ENCODE measurements at places on chromosomes 12 and 14.

- DNase-seq, result no peak
Measured at GRCh38 chr12:93650626-93651025, 26.5 kb upstream of the CRADD start.

DNA sequence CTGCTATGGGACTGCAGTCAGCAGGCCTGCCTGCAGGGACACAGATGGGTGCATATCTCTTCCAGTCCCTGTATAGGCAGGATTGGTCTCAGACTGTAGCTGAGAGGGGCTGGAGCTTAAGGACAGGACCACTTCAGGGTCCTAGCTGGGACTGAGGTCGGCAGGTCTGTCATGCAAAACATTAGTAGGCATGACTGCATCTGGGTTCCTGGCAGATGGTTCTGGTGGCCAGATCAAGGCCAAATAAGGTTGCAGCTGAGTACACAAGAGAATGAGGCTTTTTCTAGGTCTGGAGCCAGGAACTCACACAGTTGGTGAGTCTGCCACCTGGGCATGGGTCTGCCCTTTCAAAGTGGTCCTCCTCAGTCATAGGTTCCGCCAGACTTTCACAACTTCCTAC is 155.8 kb downstream of the TPH2 start:
- no peak for DNase-seq

GRCh38 chr12:10247436-10248058 is 34.9 kb downstream of the GABARAPL1 start:
- no peak for DNase-seq

DNA sequence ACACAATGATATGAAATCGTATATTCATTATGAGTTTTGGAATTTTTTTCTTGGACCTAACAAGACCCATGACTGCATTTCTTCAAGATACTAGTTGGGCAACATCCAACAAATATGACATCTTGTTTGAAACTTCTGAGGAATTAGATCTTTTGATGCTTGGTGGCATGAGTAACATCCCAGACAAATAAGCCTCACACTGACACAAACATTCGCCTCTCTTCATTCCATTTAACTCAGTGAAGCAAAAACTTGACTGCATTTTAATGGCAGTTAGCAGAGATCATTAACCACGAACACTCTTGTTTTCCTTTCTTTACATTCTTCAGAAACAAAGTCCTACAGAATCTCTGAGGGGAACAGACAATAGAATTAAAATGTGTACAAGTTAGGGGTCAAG is 758.3 kb downstream of the C12orf50 start:
- no peak for DNase-seq

GRCh38 chr14:36313898-36314297 is 6.5 kb downstream of the MBIP start:
- no peak for DNase-seq

DNA sequence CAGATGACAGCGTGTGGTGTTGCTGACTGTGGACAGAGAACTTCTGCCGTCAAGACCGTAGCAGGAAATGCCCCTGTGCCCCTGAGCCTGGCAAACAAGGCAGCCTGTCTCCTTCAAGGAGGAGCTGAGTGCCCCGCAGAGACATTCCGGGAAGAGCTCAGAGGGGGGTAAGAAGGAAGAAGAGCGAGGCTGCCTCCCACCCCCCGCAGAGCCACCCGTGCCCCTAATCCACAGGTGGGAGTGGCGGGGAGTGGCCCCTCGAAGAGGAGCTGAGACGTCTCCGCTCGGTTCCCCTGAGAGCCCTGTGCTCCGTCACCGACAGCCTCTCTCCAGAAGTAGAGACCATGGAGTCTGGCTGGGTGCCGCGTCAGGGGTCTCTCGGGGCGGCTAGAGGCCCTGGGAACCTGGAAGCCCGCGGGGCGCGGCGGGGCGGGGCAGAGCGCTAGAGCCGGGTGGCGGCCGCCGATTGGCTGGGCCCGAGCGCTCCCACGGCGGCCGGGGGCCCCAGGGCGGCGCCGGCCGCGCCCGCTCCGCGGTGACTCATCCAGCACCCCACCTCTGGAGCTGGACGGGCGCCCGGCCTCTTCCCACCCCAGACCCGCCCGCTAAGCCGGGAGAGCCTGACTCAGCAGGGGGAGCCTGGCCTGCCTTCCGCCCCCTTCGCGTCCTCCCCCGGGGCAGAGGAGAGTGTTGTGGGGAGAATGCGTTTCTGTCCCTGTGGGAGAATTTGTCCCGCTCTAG is 25.2 kb upstream of the KRT78 start:
- DNase-seq, result peak; percentile 55

GRCh38 chr14:98901511-98902205 is 370.3 kb downstream of the BCL11B start:
- no peak for DNase-seq

DNA sequence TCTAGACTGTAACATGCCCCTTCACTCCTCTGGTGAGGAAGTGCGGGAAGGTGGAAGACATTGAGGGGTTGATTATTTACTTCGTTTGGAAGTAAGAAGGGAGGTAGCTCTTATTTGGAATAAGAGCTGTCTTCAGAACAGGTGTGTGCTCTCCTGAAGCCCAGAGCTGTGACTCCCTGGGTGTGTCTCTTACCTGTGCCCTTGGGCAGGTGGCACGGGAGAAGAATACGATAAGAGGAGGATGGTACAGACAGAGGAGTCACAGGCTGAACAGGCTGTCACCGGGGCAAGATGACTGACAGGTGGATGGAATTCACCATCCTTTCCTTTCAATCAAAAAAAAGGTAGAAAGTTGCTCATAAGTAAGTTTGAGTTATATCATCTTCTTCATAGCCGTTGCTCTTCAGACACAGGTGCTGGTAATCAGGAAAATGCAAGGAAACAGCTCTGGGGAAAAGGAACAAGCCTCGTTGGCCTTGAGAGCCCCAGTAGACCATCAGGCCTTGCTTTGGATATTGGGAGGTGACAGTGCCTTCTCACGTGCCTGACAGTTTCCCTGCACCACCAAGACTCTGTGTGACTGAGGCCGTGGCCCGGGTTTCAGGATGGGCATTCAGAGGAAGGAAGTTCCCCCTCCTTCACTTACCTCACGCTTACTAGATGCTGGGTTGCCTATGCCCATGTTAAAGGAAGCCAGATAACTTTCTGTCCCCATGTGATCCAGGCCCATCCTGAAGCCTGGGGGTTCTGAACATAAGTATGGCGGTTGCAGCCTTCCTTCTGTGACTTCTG is 120.4 kb downstream of the ETV6 start:
- peak; percentile 45 for DNase-seq

- no peak for DNase-seq
Measured at GRCh38 chr14:33851931-33852330, 98.9 kb downstream of the EGLN3 start.

- no peak for DNase-seq
Measured at GRCh38 chr14:27006570-27006969, 408.7 kb upstream of the NOVA1 start.

DNA sequence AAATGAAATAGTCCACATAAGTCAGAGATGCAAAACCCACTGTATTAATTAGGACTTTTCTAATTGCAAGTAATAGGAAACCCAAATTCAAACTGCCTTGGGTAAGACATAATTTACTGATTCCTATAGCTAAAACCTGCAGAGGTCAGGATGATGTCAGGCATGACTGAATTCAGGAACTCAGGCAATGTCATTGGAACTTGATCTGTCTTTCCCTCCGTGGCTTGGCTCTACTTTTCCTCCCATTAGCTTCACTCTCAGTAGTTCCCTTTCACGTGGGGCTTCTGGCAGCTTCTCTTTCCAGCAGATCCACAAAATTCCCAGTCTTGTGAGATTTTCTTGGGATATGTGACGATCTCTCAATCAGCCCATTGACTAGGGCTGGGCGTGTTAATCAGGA is 2.4 kb upstream of the JDP2 start:
- no peak for DNase-seq

GRCh38 chr12:47194501-47194900 is 114.7 kb upstream of the AMIGO2 start:
- no peak for DNase-seq

DNA sequence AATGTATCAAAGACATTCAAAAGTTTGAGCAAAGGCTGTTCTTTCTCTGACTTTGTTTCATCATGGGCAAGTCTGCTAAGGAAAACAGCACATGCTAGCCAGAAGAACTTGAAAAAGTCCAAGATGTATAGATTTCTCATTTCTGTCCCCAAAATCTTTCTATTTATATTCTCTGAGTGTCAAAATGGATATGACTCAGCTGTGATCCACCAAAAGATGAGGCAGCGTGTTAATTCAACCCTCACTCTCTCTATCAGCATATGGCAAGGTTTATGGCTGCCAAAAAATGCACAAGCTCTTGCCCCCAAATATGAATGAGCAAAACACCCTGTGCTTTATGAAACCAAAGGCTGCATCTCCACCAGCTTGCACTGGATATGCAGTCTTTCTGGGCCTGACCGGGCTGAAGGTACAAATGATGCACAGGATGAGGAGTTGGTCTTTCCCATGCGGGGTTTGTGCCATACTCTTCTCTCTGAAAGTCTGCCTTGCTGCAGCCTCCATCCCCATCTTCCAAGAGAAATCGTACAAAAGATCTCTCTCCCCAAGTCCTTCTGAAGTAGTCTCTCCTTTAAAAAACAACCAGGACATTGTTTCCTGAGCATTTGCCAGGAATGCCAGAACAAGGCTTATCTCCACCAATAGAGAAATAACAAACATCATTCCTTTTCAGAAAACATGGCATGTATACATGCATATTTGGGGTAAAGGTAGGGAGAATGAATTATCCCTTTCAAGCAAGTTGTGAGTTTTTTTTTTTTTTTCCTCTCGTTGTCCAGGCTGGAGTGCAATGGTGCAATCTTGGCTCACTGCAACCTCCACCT is 203.4 kb downstream of the TMX1 start:
- DNase-seq, result no peak

- no peak for DNase-seq
Measured at GRCh38 chr12:88958946-88959345, 378.7 kb upstream of the KITLG start.

DNA sequence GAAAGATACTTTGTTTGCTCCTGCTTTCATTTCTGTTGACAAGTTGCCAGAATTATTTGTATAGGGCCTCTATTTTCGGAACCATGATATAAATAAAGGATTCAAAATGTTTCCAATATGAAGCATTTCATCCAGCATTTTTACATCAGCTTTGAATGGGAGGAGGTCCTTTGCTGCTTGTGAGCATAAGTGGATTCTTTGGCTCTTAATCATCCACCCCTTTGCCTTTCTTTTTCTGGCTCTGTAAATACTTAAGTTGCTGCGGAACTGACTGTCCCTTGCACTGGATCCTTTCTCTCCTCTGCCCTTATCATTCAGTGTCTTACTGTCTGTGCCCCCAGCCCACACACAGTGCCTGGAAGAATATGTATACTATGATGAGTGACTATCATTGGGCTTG is 357.3 kb upstream of the RGS6 start:
- no peak for DNase-seq

- no peak for DNase-seq
Measured at GRCh38 chr12:4044101-4044500, 170.9 kb upstream of the PARP11 start.

DNA sequence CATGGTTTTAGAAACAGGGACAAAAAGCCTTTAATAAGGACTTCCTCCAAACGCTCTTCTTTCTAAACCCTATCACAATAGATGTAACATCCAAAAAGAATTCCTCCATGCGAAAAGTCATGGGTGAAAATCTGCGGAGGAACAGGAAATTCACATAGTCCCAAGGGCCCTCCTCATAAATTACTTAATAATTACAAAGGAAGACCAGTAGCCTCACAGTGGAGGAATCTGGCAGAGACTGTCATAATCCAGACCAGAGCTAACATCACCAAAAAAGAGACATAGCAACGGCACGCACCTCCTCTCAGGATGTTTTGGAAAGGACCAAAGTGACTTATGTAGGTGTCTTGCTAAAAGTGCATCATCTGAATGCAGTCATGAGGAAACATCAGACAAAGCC is 165.7 kb downstream of the ANO2 start:
- DNase-seq, result no peak

GRCh38 chr14:67514650-67515385 is 18.3 kb upstream of the PLEKHH1 start:
- peak; percentile 28 for DNase-seq

- no peak for DNase-seq
Measured at GRCh38 chr12:119826661-119827445, 50.3 kb downstream of the CIT start.

GRCh38 chr12:65533177-65533883 is 254.8 kb downstream of the MSRB3 start:
- no peak for DNase-seq

- no peak for DNase-seq
Measured at GRCh38 chr12:45775964-45776363, 46.5 kb downstream of the ARID2 start.

DNA sequence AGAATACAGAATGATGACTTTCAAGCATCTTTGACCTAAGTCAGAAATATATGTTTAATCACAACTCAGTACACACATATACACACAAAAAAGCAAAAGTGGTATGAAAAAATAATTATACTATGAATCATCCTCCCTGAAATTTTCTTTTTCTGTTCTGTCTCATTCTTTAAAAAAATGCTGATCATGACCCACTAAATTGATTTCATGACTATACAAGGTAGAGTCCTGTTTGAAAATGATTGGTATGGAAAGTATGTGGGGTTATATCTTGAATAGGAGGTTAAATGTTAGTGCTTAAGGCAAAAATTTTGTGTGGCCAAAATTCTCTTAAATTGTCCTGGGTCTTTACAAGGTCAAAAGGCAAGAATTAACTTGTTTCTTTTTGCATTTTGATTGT is 80.4 kb downstream of the SUDS3 start:
- no peak for DNase-seq

- no peak for DNase-seq
Measured at GRCh38 chr14:58697930-58698642, 60.3 kb downstream of the DACT1 start.

DNA sequence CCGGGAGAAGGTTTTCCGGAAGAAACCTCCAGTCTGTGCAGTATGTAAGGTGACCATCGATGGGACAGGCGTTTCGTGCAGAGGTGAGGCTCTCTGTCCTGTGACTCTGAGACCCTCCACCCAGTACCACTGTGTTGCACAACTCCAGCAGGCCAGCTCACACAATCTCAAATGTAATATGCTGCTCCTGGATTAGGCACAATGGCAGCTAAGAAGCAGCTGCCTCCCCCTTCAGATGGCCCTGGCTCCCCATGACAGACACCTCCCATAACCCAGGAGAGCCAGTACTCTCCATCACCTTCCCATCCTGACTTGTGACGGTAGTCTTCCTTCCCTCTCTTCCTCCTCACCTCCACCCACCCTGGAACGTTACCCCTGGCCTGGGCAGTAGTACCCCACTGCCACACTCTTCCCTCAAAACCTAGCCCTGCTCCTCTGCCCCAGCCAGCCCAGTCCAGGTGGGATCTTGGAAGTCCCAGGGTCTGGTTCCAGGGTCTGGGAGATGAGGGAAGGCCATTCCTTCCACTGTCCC is 2.1 kb downstream of the TNS2 start:
- DNase-seq, result no peak

GRCh38 chr12:88145567-88146505 is 3.7 kb downstream of the TMTC3 start:
- DNase-seq, result no peak

DNA sequence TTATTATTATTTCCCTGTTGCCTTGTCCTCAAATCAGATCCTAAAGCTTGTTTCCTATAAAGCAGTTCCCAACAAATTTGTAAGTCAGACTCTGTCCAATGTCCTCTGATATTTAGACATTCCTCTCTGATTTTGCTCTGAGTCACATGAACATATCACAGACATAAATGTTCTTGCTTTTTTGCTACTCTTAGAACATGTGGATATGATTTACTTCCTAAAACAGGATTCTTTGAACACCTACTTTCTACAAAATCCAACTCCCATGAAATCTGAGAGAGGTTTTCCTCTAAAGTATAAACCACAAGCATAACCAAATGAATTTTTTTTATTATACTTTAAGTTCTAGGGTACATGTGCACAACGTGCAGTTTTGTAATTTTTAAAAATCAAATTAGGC is 181.3 kb upstream of the SLC38A2 start:
- no peak for DNase-seq

Data from CD4-positive, alpha-beta T cell (primary cell).